ENCODE measurements at places on chromosomes 2 and 18.

DNA sequence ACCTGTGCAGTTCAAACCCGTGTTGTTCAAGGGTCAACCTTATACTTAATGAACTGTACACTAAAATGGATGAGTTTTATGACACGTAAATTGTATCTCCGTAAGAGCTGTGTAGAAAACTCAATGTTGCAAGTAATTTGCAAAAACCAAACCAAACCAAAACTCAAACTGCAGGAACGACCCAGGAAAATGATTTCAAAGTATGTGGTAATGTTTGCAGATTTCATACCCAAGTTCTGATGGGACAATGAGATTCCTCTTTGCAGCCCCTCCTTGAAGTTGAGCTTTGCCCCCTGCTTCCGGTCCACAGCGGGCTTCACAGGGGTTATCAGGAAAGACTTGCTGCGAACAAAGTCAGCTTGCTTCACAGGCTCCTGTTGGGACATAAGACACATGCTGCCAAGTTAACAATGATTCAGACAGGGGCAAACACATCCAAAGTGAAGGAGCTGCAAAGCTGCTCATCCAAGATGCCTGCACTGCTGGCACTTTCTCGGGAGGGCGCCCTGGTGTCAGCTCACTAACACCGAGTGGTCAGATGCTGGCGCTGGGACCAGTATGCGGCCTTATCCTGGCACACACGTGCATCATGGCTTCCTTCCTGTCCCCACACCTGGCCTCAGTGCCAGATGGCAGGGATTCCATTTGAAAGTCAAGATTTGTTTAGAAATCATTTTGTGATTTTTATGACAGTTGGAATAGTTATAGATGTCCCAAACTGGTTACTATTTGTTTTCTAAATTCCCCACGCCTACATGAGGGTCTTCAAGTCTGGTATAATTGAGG, 65.2 kb upstream of the MGAT4A start:
- DNase-seq = no peak

- DNase-seq = no peak
These were observed 48.0 kb downstream of the LANCL1 start for GRCh38 chr2:210428393-210429179.

DNA sequence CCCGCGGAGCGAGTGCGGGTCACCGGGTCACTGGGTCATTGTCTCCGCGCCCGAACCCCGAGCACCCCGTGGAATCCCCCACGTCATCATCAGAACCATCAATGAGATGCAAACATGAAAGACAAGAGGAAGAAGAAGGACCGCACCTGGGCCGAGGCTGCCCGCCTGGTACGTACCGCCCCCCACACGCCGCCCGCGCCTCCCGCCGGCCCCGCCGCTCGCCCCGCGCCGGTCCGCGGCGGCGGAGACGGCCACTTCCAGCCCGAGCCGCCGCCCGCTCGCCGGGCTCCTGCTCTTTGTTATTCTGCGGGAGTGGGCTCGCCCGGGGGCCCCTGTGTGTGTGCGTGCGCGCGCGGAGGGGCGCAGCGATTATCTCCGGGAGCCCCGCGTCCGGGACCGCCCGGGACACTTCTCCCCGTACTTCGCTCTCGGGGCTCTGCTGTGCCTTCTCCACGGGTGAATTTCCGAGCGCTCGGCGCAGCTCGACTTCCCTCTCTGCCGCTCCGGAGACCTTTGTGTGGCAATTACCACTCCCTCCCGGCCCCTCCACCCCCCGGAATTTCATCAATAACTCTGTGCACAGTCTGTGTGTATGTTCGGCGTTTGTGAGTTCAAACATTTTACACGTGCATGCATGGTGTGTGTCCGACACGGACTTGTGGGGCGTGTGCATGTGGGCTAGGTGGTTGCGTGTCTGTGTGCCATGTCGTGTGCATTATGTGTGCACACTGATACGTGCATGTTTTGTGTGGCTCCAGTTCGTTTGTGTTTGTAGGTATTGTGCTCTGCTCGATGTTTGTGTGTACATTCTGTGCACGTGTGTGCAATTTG, 714 bp downstream of the ASXL3 start:
- DNase-seq = peak; percentile 62

GRCh38 chr18:3086871-3087270, 73.9 kb upstream of the LPIN2 start:
- DNase-seq = no peak

DNA sequence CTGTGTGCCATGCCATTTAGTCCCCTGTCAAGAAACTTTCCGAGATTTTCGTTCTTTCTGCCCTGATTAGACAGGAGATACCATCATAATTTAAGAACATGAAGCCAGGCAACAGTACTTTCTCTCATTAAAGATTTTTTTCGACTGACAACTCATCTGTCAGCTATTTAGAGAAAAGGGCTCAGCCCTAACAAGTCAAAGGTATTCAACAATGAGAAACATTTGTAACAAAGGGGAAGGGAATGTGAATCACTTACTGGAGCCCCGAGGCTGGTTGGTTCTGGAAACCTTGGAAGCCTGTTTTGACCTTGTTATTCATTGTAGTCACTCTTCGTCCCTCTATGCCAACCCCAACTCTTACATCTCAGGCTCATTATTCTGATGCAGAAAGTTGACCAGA, 199.4 kb downstream of the SPP2 start:
- no peak for DNase-seq

- DNase-seq = no peak
These were observed 74.6 kb downstream of the AGAP1 start for GRCh38 chr2:235568431-235568830.

GRCh38 chr18:44325903-44326635, 354.6 kb upstream of the SETBP1 start:
- peak; percentile 86 for DNase-seq

GRCh38 chr2:25042321-25043240, 705 bp downstream of the EFR3B start:
- peak; percentile 57 for DNase-seq

- no peak for DNase-seq
These were observed 51.5 kb upstream of the RGPD4 start for GRCh38 chr2:107775211-107775610.

GRCh38 chr2:185255566-185255965, 483.0 kb upstream of the FSIP2 start:
- no peak for DNase-seq

DNA sequence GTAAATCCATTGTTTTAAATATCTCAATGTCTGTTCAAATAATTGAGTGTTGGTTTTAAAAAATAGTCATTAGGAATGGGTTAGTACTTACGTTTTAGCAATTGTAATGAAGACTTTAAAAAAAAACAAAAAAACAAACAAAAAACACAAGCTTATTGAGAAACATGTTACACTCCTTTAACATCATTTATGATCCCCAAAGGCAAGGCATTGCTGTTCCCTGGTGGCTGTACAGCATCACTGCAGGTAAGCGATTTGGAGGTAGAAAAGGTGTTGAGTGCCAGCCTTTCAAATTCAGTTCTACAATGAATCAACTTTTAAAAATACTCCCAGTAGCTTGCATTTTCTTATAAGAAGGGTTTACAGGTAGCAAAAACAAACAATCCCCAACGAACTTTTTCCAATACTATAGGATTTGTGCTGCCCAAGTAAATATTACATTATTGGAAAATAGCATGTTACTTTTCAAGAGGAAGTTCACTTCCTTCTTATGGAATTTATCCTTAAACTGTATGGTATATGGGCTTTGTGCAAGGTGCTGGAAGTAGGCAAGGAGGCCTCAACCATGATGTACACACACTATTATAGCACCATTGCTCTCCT, 27.5 kb downstream of the CNRIP1 start:
- peak; percentile 48 for DNase-seq

DNA sequence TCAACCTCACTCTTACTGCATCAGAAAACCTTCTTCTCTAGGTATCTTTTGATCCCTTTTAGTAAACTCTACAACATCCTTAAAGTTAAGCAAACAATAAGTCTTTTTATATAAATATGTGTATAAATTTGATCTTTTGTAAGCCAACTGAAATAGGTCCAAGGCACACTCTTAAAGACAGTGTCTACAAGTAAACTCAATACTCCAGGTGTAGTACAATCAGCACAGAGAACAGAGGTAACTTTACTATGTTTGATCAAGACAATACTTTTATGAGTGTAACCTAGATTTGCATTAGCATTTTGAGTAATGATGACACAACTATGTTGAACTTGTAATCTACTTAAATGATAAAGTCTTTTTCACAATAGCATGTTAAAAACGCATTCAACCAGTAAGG, 593.1 kb upstream of the CHAC2 start:
- DNase-seq = no peak

DNA sequence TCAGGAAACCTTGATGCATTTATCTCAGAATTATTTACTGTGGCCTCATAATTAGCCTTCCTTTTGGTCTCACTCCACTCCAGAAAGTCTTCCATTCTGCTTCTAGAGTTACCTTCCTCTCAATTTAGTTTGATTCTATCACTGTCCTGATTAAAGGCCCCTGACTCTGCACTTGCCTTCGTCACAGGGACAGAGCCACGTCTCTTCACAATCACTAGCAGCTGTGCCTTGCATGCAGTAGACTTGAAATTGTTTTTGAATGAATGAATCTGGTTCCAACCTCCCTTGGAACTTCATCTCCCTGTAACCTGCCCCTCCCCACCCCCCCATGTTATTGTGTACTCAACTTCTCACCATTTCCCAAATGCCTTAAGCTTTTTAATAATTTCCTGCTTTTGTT, 52.4 kb downstream of the OSBPL6 start:
- DNase-seq = no peak

GRCh38 chr2:71474116-71474743, 20.9 kb downstream of the DYSF start:
- DNase-seq = no peak

GRCh38 chr2:137937246-137937645, 27.0 kb upstream of the HNMT start:
- no peak for DNase-seq

GRCh38 chr18:50327983-50328382, 40.5 kb upstream of the CXXC1 start:
- DNase-seq = no peak

DNA sequence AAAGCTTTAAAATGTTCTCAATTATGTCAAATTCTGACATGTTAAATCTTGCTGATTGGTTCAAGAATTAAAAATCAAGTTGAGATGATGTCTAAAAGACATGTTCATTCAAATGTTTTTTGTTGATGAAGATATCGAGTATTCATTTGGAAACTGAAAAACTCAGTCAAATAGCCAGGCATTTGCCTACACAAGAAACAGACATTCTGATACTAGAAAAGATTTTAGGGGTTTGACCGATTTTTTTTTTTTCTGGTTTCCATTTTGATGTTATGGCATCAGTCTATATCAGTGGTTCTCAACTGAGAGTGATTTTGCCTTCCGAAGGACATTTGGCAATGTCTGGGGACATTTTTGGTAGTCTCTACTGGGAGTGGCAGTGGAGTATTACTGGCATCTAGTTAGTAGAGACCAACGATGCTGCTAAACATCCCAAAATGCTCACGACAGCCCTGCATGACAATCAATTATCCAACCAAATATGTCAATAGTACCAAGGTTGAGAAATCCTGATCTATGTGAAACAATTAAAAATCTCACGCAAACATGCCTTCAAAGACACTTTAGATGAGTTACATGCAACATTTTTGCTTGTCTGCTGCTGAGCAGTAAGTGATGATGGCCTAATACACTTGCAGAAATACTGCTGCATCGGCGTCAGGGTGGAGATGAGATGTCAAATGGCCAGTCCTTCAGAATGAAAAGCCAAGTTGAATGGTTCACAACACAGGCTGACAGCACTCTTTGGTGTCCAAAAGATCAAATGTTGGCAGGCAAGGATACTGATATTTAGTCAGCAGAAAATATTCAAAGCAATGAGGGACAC, 12.5 kb downstream of the RASGRP3 start:
- DNase-seq = no peak

- DNase-seq = no peak
These were observed 95.5 kb upstream of the ATP8B1 start for GRCh38 chr18:57898506-57899124.

DNA sequence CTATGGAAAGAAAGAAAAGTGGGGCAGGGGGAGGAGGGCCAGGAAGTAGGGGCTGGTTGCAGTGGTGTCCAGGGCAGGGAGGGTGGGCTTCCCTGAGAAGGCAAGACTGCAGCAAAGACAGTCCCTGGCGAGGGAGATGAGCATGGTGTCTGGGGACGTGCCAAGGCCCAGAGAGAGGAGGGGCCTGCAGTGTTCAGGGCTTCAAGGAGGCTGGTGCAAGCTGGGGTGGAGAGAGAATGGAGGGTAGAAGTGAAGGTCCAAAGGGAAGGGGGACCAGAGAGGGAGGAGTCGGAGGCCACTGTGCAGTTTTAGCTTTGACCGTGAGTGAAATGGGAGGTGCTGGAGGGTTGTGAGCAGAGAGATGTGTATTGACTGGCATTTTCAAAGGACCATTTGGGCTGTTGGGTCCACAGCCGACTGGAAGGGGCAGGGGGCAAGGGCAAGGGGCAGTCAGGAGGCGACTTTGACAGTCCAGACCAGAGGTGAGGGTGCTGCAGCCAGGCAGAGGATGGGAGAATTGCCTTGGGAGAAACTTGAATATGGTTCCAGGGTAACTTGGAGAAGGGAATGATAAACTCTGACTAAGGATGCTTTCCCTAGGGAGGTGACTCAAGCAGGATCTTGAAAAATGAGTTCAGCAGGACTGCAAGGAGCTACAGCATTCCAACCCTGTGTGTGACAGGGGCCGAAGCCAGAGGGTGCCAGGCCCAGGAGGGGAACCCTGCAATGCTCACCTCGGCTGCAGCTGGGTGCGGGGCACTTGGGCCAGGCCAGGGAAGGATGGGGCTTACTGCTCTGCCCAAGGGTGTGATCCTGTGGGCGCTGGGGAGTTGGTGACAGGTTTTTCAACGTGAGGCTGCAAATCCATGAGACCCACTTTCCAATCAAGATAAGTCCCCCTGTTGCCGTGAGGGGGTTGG, 177.1 kb upstream of the HAAO start:
- no peak for DNase-seq

DNA sequence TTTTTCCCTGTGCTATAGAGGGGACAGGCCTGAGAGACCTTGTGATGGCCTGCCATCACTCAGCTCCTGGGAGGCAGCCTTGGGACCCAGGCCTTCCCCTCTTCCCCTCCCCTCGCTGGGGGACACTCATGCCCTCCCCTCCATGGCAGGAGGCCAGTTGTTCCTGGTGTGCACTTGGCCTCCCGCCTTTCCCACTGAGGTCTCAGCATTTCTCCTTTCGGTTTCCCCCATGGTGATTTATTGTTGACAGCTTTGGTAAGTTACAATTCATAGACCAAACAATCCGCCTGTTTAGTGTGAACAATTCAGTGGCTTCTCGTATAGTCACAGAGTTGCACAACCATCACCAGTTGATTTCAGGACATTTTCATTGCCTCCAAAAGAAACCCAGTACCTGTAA, 10.2 kb upstream of the CNDP1 start:
- DNase-seq = peak; percentile 40

GRCh38 chr2:237441605-237442274, 27.8 kb upstream of the COL6A3 start:
- DNase-seq = no peak

- DNase-seq = no peak
These were observed 27.2 kb downstream of the TNS1 start for GRCh38 chr2:217975626-217976025.
